Stimulated activated CD8-positive, alpha-beta memory T cell treated with anti-CD3 and anti-CD28 coated beads, Interleukin-15, amount 100 ng/mL, for 1 hour (primary cell): ENCODE measurements at places on chromosomes 5 and 9.
A peak's percentile ranks its signal among the peaks of the same experiment; 100 is the strongest.

DNA sequence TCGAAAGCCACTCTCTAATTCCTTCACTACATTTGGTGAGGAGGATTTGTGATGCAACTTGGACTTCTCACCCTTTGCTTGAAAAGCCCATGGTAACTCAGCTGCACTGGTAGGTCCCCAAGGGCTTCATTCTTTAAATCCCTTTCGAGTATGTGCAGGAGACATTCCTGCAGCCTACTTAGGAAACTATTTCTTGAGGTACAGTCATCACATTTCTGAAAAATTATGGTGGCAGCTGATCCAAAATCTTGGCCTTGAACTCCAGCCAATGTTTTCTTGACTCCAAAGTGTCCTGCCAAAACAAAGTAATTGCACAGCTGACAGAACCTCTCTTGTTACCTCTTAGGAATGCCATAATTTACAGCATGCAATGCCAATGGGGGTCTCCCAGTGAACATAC, 99.7 kb downstream of the NPR3 start:
- no peak for DNase-seq

- no peak for DNase-seq
Observed at GRCh38 chr5:147479444-147479843, 30.4 kb downstream of the DPYSL3 start.

GRCh38 chr5:136374638-136375037, 9.3 kb upstream of the TRPC7 start:
- no peak for DNase-seq

- DNase-seq: no peak
Observed at GRCh38 chr9:100098046-100098886, 534 bp downstream of the ERP44 start.

GRCh38 chr9:9117866-9118265, 1318.3 kb upstream of the DMAC1 start:
- DNase-seq: no peak

DNA sequence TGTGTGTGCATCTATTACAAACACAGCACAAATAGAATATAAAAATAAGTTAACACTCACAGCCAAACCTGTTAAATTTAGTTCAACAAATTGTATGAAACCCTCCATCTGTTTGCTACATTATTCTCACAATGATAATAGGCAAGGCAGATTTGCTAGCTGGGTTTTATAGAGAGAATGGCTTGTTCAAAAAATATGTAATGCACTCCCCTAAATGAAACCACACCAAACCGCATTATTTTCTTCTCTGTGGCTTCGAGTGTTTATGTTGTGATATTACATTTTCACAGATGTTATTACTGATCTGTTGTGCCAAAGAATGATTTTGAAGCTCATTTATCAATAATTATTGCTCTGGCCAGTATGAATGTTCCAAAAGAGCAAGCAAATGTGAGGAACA, 92.9 kb downstream of the SPATA31D1 start:
- DNase-seq: no peak

GRCh38 chr9:16307626-16308195, 562.8 kb downstream of the BNC2 start:
- DNase-seq: no peak

- DNase-seq: no peak
Observed at GRCh38 chr5:64763948-64764503, 4.5 kb downstream of the SREK1IP1 start.

DNA sequence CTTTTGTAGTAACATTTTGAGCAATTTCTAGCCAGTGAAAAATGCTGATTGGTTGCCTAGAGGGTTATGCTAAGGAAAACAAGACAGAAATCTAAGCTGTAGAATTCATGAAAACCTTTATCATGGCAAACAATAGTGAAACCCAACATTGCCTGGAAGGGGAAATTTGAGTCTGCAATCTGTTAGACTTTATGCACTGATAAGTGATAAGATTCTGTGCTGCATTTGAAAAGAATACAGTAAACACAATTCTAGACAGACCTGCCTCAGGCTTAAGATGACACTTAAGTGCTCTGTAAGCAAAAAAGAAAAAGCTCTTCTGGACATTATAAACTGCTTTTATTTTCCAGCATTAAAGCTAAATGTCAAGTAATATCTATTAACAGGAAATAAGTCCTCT, 519.3 kb downstream of the ISL1 start:
- DNase-seq: no peak

DNA sequence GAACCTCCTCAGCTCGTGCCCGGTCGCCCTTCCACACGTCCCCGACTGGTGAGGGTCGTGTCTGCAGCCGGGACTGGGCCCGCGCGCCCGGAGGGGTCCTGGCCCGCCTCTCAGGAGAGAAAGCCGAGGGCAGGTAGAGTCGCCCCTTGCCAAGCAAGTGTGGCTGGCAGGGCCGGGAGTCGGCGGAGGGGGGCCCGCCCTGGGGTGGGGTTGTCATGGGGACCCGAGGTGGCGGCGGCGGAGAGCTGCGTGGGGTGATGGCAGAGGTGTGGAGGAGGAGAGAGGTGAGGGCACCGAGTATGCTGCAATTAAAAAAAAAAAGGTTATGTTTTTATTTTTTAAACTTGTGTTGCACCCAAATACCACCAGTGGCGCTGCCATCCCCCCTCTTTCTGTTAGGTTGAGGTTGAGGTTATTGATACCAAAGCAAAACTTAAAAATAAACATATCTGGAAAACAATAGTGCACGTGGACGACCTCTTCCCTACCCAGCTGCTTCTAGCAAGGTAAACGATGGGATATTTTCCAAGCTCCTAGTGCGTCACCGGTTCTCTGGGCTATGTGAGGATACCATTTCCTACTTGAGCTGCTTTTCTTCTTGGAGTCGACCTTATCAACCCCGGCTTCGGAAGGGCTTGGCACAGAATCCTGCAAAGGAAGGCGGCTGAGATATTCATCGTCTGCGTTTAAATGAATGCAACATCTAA, 660 bp downstream of the SCAMP1 start:
- peak; percentile 51 for DNase-seq
